ENCODE measurements at places on chromosomes 16 and 17.
A peak's percentile ranks its signal among the peaks of the same experiment; 100 is the strongest.

GRCh38 chr17:42321555-42321954 lies 33.3 kb downstream of the STAT5A start:
- DNase-seq: no peak

DNA sequence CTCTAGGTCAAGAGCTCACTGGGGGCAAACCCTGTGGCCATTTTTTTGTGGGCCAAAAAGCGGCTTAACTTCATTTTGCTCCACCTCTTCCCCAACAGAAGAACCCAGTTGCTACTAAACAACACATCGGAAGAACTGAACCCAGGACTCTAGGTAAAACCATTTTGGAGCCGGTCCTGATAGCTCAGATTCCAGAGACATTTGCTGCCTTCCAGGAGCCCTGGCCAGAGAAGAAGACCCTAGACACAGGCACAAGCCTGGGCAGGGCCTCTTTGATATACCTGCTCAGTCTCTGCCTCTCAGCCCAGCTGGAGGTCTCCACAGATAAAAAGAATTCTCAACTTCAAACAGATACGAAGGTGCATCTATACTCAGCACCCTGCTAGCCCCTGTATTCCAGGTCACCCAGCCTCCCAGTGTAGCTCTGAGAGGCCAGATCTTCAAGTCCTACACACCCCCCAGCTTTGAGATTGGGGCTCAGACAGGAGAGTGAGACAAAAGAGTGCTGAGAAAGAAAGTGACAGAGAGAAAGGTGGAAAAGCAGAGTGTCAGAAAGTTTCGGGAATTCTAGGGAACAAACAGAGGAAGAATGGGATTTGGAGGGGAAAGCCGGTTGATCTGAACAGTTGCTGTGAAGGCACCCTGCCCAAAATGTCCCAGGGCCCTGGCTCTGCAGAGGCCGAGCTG lies 6.6 kb upstream of the HOXB9 start:
- no peak for DNase-seq

DNA sequence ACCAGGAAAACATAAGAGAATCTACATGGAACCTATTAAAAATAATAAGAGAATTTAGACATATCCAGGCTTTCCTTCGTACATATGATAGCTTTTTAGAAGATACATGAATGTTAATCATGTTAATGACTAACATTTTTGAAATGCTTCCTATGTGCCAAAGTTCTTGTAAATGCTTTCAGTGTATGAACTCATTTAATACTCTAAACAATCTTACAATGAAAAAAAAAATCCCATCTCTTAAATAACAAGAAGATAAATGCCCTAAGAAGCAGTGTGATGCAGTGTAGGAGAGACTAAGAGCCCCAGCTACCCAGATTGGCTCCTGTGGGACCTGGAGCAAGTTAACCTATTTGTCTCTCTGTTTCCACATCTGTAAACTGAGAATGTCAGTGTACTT lies 220.4 kb upstream of the MYOCD start:
- peak; percentile 28 for DNase-seq

DNA sequence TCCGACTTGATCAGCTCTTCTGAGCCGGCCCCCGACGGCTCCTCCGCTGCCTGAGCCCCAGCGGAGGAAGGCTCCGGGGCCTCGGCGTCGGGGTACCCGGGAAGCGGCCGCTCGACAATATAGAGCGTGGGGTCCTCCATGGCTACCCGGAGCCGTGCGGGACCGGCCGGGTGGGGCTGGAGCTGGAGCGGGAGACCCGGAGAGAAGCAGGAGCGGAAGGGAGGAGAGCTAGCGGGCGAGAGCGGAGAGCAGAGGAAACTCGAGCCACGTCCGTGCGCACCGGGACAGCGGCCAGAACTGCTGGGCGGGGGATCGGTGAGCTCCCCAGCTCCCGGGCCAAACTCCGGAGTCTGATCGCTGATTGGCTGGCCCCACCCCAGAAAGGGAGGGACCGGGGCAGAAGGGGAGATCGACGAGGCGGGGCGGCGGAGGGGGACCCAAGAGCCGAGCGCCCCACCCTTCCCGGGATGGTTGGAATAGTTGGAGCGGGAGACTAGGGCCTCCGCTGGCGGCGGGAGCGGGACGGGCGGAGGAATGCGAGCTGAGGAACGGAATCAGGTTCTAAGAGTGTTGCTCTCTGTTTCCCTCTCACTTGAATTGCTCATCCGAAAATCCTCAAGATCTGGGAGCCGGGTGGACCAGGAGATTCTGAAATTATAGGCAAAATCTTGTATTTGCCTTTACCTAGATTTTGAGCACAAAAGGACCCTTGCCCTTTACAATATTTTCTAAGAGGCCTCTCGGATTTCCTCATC lies at the start of gene CAVIN1:
Gene CAVIN1, minus strand, starts transcription at position 299 of the 755 bp plus-strand sequence. Its CDS starts 159 bp downstream, at position 140.
- peak; percentile 97 for DNase-seq

DNA sequence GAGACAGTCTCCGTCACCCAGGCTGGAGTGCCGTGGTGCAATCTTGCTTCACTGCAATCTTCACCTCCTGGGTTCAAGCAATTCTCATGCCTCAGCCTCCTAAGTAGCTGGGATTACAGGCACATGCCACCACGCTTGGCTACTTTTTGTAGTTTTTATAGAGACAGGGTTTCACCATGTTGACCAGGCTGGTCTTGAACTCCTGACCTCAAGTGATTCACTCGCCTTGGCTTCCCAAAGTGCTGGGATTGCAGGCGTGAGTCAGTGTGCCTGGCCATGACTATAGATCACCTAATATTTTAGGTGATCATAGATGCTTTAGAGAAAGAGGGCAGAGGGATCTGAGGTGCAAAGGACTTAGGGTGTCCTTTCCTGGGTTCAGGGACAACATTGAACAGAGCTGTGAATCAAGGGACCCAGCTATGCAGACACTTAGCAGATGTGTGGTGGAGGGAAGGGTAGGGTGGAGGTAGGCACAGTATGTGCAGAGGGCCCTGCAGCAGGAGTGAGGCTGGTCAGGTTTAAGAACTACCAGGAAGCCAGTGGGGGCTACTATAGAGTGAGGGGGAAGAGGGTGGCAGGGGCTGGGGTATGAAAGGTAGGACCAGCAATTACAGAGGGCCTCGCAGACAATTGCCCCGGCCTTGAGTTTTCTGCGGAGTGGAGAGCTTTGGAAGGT lies 116.5 kb downstream of the CMIP start:
- peak; percentile 50 for DNase-seq

- no peak for DNase-seq
Measured at GRCh38 chr17:74930535-74931036, 5.1 kb upstream of the OTOP3 start.

DNA sequence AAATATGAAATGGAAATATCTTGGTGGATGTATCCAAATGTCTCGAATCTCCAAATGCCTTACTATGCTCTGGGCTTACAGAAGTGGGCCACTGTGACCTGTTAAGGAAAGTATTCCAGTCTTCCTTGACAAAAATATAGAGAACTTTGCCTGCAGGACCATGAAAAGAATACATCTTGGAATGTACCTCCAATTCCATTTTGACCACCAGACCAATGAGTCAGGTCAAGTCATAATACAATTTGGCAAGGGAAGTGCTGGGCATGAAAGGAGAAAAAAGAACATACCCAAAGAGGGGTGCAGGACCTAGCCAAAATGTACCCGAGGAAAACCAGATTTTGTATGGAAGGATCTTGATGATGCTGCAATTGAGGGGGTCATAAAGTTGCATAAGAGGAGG lies 1153.7 kb upstream of the GOT2 start:
- no peak for DNase-seq

- DNase-seq: no peak
Measured at GRCh38 chr16:19882186-19882585, 2.5 kb downstream of the GPRC5B start.

GRCh38 chr16:4314532-4315185 lies 1.2 kb upstream of the GLIS2 start:
- peak; percentile 64 for DNase-seq

Data from fibroblast of mammary gland (primary cell).